ENCODE measurements at places on chromosomes 11 and 22.

- no peak for DNase-seq
Observed at GRCh38 chr11:35100013-35100383, 39.0 kb upstream of the CD44 start.

GRCh38 chr22:30541961-30542810 is 4.4 kb downstream of the SEC14L6 start:
- DNase-seq, result no peak

DNA sequence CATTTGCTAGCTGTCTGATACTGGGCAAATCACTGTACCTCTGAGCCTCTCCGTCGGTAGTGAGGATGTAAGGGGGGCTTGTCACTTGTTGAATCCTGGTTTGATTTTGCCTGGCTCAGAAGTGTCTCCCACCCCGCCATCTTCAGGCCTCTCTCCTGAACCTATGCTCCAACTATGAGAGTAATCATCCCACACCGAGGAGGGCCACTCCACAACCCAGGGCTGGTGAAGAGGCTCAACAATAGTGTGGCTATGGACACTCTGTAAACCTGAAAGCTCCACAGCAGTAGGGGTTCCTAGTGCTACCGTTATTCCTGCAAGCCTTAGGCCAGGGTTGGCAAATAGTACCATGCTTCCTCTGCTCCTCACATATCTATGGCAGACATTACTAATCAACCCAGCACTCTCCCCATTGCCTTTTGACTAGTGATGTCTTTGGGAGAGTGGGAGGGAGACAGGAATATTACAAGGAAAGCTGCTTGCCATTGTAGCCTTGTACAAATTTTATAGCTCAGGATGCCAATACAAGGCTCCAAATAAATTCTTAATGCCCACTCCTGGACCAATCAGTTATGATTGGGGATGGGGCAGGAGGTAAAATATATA is 134.0 kb upstream of the TEAD1 start:
- DNase-seq, result no peak

GRCh38 chr11:2443406-2443805 is 908 bp downstream of the TRPM5 start:
- DNase-seq, result no peak

DNA sequence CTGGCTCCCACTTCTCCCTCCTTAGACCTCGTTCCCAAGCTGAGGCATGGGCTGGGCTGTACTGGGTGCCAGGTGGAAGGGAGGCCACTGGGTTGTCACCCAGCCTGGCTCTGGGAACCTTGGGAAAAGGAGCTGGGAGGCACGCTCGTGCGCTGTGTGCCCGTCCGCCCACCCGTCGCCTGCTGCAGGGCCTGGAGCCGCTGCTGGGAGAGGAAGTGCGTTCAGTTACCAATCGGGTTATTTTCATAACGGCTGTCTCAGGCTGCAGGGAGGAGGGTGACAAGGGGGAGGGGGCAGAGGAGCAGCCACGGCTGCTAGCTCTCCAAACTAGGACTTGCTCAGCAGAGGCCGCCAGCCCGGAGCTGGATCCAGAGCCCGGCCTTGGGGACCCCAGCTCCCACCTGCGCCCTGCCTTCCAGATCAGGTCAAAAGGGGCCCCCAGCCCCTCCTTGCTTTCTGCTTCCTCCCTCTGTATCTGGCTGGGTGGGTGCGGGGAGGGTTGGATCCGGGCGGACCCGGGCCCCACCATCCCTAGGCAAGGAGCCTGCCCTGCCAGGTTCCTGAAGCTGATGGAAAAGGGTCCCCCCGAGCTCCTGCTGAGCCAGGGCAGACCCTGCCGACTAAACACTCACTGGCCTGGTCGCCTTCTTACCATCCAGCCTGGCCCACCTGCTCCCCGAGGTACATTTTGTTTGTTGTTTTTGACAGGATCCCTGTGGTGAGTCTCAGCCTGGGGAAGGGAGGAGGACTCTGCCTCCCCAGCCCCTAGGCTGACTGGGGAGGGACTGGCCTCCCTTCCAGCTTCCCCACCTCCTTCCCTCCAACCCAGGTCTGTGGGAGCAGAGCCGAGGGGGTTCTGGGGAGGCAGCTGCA is 14.3 kb downstream of the DGKZ start:
- peak; percentile 95 for DNase-seq

- DNase-seq, result no peak
Observed at GRCh38 chr22:45071618-45072017, 61.8 kb upstream of the PHF21B start.

DNA sequence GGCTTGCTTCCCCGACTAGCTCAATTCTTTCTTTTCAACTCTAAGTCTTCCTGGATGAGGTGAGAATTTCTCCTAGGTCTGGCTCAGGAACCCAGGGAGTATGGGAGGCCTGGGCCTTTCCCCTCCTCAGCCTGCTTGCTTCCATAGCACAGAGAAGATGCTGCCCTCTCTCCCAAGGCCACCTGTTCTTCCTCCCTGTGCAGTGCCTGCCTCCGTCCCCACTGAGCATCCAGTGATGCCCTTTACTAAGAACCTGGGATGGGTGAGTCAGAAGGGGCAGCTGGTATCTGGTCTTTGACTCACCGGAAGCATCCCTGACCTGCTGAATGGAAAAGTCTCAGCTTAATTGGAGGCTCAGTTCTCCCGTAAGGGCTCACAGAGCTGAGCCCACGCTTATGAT is 607.9 kb downstream of the BUD13 start:
- no peak for DNase-seq

DNA sequence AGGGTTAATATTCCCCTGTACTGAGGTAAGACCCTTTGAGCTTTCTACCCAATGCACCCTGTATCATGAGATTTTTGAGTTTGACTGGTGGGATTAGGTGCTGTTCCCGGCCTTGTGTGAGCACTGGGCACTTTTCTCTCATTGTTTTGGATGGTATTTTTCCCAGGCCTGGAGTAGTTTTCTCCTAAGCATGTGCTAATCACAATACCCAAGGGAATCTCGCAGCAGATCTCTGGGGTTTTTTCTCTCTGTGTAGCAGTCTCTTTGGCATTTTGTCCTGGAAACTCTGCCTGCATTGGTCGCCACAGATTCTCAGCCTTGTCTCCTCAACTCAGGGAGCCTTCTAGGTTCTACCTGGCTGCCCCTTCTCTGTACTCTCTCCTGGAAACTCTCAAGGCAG is 19.9 kb downstream of the IGHMBP2 start:
- no peak for DNase-seq

DNA sequence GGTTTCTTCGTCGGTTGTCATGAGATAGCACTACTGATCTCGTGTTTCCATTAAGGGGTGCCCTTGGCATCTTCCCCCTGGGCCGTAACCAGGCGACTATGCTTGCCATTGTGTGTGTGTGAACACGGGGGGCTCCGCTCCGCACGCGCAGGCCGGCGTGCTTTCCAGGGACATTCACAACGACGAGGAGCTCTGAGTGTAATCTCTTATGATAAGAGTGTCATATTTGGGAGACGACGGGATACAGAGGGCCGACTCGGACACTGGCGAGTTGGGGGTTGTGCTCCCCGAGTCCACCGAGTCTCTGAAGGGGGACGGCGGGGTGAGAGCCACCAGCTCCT is 170.9 kb upstream of the CTSC start:
- peak; percentile 11 for DNase-seq

DNA sequence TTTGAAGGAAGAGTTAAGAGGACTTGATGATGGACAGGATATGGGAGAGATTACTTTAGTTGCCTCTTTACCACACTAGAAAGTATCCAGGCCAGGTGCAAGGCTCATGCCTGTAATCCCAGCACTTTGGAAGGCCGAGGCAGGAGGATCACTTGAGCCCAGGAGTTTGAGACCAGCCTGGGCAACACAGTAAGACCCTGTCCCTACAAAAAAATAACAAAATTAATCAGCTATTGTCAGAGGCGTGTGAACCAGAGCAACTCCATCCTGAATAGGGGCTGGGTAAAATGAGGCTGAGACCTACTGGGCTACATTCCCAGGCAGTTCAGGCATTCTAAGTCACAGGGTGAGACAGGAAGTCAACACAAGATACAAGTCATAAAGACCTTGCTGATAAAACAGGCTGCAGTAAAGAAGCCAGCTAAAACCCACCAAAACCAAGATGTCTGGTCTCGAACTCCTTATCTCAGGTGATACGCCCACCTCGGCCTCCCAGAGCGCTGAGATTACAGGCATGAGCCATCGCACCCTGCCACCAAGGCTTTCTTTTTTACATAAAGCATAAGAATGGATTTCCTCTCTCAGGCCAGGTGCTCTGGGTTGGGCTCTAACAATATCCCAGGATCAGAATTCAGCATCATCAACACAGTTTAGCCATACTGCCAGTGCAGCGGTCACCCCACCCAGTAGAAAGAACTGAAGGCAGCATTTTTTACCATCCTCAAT is 17.8 kb downstream of the PI4KA start:
- peak; percentile 29 for DNase-seq

GRCh38 chr11:109795234-109795633 is 298.0 kb upstream of the ZC3H12C start:
- no peak for DNase-seq

GRCh38 chr11:82906931-82907330 is 5.4 kb downstream of the DDIAS start:
- no peak for DNase-seq

GRCh38 chr11:124481365-124482323 is 36.1 kb upstream of the OR8B8 start:
- DNase-seq, result peak; percentile 83

DNA sequence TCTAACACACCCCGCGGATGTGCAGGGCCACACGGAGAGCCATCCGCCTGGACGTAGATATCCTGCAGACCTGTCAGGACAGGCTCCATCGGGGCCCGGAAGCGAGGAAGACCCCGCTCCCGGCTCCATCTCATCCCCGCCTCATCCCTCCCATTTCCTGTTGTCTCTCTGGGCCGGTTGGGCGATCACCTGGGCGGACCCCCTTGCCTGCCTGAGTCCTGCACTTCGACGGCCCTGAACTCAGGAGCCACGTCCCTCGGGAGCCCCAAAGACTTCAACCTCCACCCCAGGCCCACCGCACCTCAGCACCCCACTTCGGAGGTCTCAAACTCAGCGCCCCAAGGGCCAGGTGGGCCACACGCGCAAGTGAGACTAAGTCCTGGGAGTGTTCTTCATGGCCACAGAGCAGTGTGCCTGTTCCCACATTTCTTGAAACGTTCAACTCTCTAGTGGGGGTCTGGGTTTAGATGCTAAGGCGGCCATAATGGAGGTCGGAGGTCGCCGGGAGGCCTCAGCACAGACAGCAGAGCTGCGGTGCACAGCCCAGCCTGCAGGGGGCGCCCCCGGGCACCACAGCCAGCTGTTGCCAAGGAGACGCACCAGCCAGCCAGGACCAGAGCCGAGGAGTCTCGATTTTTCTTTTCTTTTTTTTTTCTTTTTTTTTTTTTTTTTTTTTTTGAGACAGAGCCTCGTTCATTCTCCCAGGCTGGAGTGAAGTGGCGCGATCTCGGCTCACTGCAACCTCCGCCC is 26.0 kb upstream of the FADD start:
- DNase-seq, result peak; percentile 66

DNA sequence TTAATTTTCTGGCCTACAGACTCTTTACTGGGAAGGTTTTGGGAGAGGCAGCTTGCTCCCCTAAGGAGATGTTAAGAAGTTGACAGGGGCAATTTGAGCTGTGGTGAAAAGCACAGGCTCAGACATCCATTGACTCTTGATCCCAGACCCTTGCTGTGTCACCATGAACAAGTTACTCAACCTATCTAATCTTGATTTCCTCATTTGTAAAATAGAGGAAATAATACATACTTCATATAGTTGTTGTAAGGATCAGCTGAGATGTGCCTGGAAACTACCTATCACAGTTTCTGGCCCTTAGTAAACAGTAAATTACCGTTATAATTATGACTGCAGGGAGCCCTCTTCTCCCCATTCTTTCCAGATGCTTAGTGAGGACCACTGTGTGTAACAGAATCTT is 16.6 kb upstream of the SCGB1D4 start:
- DNase-seq, result peak; percentile 35

DNA sequence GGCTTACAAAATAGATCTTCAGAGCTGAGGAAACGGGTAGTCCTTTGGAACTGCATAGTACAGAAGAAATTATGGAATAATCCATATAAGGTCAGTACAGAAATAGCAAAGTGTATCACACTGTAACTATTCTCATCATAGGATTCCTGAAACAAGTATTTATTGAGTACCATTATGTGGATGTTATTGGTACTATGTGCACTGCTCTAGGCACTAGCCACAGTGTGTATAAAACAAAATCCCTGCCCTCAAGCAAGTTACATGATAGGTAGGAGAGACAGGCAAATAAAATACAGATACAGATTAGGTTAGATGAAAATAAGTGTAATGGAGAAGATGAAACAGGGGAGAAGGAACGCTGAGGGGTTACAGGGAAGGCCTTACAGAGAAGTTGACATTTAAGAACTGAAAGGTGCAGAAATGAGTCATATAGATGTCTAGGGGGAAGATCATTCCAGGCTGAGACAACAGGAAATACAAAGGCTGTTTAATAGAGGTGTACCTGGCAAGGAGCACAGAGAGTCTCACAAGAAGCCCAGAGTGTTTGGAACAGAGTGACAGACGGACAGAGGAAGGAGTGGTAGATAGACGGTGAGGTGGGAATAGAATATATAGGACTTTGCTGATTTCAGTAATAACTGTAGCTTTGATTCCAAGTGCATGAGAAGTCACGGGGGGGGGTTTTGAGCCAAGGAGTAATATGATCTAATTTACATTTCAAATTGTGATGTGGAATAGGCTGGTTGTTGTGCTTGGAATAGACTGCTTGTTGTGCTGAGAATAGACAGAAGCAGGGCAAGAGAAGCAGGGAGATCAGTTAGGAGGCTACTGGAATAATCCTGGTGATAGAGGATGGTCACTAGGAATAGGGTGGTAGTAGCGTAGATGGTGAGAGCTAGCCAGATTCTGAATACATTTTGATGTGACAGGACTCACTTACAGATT is 13.7 kb downstream of the RNF141 start:
- no peak for DNase-seq

DNA sequence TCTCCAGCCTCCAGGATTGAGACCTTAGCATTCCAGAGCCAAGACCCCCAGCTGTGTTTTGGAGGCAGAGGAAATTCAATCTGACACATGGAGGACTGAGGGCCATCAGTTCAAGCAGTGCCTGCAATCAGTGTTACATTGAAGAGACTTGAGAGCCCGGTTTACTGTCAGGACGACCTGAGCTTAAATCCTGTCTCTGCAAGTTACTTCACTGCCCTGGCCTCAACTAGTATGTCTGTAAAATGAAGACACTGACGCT is 35.1 kb downstream of the TRIM29 start:
- DNase-seq, result no peak

DNA sequence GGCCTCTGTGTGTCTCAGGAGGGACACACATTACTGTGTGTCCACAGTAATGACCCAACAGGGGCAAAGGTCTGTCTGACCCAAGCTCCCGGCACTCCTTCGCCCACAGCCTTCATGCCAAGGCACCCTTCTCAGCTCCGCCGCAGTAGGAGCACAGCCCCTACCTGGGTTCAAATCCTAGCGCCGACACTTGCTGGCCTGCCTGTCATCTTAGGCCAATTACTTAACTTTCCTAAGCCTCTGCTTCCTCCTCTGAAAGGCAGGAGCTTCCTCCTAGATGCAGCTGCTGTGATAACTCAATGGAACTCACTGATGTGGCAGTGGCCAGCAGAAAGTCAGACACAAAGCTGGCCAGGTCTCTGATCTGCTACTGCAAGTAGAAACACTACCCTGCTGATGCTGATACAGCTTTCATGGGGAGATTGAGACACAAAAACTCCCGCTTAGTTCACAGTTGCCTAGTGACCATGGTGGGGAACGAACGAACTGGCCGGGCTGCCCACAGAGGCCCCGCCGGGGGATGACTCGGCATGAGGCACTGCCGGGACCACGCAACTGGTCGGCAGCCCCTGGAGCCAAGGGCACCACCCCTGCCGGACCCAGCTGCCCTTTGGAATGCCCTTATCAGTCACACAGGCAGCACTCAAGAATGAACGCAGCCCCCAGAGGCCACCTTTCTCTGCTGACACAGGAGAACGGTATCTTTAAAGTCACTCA is 8.1 kb downstream of the EHD1 start:
- DNase-seq, result peak; percentile 81

Data from hematopoietic multipotent progenitor cell treated with erythropoietin and hydrocortisone succinate and interleukin-3 and kit ligand, for 4 days (in vitro differentiated cells).